ENCODE measurements at places on chromosomes 2 and 18. TPM values are rescaled to one million over a fixed set of nuclear protein-coding genes. Genes with fewer than 3 reads are reported as not detected.

GPR75 gene
- total RNA-seq, result not detected

ACVR2A gene
- 12.3 TPM for total RNA-seq

BUB1 gene
- total RNA-seq, result 5.8 TPM

GMPPA gene
- total RNA-seq, result 69.7 TPM

ANTXR1 gene
- 132 TPM for total RNA-seq

ARHGAP28 gene
- total RNA-seq, result 1.1 TPM

GPR39 gene
- 0.90 TPM for total RNA-seq

DSG2 gene
- 1.6 TPM for total RNA-seq

SCYGR4 gene
- total RNA-seq, result not detected

VAMP8 gene
- total RNA-seq, result 2.2 TPM

ARHGEF33 gene
- total RNA-seq, result 0.32 TPM

WDR75 gene
- total RNA-seq, result 40.2 TPM

SLC5A7 gene
- total RNA-seq, result not detected

REG1A gene
- total RNA-seq, result not detected

AKAIN1 gene
- not detected for total RNA-seq

SPTBN1 gene
- 294 TPM for total RNA-seq

CAVIN2 gene
- 84.5 TPM for total RNA-seq

SLC16A14 gene
- total RNA-seq, result 0.49 TPM

MALL gene
- 7.3 TPM for total RNA-seq

NOL4 gene
- not detected for total RNA-seq

UGT1A4 gene
- not detected for total RNA-seq

SPATA3 gene
- total RNA-seq, result not detected
